Stimulated activated CD4-positive, alpha-beta T cell treated with anti-CD3 and anti-CD28 coated beads, TNF-alpha, amount 100 ng/mL, for 24 hours (primary cell): ENCODE measurements at places on chromosomes 5 and 9.

GRCh38 chr5:38997591-38997990, 76.6 kb downstream of the RICTOR start:
- DNase-seq, result no peak

DNA sequence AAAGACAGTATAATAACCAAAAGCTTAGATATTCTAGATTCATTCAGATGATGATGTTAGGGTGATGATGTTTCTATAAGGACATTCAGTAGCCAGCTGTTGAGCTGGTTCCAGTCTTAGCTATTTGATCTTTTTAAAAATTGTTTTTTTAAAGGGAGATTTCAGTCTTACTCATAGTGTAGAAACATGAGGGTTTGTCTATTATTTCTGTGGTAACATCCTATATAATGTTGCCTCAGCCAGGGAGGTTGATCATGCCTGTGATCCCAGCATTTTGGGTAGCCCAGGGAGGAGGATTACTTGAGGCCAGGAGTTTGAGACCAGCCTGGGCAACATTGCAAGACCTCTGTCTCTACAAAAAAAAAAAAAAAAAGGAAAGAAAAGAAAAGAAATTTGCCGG, 167.8 kb downstream of the DOCK2 start:
- DNase-seq, result no peak

- DNase-seq, result no peak
These were observed 555 bp upstream of the PCDHGC4 start for GRCh38 chr5:141484310-141484640.

DNA sequence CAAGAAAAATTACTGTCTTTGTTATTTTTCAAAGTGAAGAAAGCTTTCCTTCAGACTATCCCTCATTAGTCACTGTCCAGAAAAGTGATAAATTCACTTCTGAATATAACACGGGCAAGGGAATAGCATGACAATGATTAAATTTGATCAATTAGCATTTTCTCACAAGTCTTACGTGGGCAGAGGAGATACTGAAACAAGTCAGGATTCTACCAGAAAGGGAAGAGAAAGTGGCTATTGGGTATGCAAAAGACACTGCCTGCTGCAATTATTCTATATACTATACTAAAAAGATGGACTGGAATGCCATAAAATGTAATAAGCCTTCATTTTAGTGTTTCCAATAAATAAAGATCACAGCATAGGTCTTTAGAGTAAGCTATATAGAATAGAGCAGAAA, 7.4 kb downstream of the COX7C start:
- DNase-seq, result no peak

DNA sequence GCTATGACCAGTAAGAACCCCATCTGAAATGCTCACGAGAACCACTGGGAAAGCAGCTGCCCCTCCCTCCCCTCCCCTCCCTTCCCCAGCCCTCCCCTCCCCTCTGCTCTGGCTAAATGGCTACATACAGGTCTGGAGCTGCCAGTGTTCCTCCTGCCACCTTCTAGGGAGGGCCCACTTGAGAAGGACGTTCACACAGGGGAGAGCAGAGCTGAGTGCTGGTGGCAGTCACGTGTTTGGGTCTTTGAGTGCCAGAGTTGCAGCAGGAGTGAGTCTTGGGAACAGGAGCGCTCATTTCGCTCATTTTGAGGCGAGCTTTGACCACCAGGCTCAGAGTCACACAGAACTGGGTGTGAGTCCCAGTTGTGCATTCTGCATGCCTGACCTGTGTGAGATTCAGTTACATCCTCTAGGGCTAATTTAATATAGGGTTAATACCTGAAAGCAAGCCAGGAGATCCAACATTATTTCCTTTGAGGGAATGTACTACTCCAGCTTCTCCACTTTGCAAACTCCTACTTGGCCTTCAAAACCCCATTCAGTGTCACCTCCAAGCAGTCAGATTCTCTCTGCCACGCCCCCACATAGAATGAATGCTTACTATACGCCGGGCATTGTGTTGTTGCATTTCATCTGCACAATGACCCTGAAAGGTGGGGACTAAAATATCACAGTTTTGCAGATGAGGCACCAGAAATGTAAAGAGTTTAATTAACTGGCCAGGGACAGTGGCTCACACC, 25.1 kb downstream of the CPLX2 start:
- DNase-seq, result no peak

- DNase-seq, result no peak
These were observed 29.8 kb downstream of the WDR36 start for GRCh38 chr5:111121926-111122325.

- no peak for DNase-seq
These were observed 160.6 kb downstream of the NFIB start for GRCh38 chr9:14153310-14153720.

- DNase-seq, result no peak
These were observed 382.2 kb downstream of the ENC1 start for GRCh38 chr5:74258314-74258665.

GRCh38 chr9:36018891-36019720, 17.6 kb upstream of the RECK start:
- DNase-seq, result no peak

- no peak for DNase-seq
These were observed 142.7 kb downstream of the CACNA1B start for GRCh38 chr9:138020120-138020794.

GRCh38 chr5:84599964-84600363, 215.3 kb upstream of the EDIL3 start:
- DNase-seq, result no peak

DNA sequence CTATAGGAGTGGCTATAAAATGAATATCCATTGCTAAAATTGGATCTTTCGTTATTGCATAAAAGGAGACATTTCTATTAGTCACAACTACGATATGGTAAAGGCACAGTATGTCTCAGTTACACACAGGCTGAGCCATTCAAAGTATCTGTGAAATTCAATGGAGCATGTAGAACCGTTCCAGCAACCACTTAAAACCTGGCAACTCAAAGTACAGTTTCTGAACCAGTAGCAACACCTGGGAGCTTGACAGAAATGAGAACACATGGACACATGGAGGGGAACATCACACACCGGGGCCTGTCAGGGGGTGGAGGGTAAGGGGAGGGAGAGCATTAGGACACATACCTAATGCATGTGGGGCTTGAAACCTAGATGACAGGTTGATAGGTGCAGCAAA, 15.4 kb downstream of the POC5 start:
- no peak for DNase-seq

DNA sequence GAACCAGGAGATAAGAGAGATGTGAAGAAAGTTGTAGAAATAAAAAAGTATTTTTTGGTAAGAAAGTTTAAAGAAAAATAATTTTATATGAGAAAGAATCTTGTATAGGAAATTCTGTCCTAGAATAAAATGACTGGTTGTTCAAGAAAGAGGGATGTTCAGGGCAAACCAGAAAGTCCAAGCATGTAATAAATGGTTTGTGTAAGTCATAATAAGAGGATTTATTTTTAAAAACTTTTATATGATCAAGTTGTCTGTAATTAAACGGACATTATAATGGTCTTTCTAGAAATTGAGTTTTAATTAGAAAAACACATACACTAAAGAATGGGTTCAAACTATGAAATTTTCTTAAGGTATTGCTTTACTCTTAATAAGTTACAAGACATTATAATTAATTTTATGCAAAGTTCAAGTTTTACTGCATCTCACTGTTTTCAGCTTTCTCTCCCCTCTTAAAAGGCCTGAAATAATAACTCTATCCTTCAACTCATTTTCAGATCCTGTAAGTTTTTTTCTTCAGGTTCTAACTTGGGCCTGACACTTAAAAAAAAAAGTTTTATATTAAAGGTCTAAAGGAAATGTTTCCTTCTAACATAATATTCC, 56.1 kb upstream of the ZNF300 start:
- no peak for DNase-seq

DNA sequence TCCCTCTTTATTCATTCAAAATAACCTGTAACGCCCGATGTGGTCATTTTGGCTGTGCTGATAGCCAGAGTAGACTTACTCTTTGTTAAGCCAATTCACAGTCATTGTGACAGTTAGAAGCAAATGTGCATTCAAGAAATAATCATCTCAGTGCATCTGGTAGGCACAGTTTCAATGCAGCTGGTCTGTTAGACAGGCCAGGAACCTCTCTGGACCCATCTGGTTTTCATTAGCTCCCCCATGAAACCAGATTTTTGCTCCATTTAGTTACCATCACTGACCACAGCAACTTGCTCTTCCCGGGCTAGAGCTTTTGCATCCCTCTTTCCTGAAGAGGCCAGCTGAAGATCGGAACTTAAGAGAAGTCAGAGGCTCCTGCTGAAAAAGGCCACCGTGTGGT, 284.2 kb downstream of the NSG2 start:
- DNase-seq, result no peak

DNA sequence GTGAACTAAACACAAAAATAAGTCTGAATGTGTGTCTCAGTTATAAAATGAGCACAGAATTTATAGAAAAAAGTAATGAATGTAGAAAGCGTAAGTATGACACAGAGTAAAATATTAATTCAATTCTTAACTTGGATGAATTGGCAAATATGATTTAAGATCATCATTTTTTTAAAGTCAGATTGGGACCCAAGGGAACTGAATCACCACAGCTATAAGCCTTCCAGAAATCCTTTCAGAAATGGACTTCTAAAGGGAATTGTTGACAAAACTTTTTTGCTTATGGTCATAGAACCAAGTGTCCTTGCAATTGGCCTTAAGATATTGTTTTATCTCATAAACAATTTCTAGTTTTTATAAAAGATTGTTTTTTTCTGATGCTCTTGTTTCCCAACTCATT, 495.1 kb upstream of the DAB2 start:
- no peak for DNase-seq

DNA sequence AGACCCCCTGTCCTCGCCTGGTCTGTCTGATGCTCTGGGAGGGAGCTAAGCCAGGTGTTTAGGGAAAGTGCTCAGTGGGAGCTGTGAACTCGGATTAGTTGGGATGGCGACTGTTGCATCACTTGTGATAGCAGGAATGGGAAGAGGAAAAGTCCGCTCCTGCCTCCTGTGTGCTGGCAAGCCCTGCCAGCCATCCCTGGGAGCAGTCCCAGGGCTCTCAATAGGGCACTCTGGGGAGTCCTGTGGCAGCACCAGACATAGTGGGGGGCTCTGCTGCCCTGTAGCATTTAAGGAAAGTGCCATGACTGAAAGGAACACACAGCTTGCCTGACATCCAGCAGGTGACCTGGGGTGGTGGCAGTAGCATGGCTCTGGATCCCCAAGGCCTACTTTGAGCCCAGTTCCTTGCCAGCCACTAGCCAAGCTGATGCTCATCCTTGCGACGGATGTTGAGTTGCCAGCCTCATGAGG, 81.5 kb downstream of the AMBP start:
- no peak for DNase-seq

GRCh38 chr9:113770396-113770795, 105.7 kb upstream of the ZNF618 start:
- no peak for DNase-seq

DNA sequence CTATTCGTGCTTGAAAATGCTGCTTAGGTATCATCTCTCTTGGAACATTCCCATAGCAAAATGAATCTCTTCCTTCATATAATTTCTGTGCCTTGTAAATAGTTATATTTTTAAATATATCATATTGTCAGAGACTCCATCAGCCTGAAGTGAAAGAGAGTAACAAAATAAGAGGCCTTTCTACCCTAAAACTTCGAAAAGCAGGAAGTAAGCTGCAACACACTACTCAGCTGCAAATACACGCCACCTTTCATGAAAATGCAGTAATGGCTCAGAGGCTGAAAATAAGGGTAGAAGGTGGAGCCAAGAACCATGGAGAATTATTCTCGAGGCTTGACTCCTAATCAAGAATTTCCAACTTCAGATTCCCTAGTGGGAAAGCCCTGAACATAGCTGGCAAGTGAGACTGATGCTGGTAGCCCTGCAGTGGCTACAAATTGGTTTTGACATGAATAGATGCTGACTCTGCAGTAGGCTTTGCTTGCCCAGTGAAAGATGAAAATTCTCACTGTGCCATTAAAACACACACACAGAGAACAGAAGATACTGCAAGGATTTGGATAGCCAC, 30.2 kb upstream of the PTGER4 start:
- DNase-seq, result no peak

DNA sequence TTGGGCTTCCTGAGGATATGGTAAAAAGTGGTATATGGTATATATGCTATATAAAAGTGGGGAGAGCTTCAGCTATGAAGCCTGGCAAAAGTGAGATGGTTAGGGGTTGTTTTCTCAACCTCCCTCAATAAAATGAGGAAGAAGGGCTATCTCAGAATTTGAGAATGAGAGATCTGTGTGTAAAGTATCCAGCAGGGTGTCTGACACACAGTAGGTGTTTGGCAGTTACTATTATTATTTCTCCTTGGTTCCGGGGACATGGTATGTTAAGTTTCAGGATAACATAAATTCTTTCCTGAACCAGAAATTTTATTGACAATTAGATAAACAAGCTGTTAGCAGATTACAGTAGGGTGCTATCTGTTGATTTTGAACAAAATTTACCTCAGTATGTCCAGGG, 94.1 kb downstream of the DENND1A start:
- DNase-seq, result no peak

- no peak for DNase-seq
These were observed 461.3 kb downstream of the ENC1 start for GRCh38 chr5:74179179-74179578.

DNA sequence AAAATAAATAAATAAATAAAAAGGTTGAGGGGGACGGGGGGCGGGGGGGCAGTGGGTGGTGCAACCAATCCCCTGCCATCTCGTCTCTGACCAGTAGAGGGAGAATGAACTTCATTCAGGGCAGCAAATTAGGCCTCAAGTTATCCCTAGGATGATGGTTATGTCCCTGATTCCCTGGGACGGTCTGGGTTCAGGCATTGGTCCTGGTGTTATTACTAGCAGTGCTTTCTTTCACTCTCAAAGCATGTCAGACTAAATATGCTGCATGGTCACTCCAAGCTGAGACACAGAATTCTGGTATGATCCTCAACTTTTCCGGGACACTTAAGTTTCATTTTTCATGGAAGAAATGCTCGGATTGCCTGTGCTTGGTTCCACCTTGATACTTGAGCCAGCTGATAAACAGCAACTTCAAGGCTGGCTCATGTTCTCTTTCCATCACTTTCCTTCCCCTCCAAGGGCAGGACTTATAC, 59.4 kb downstream of the DAP start:
- no peak for DNase-seq

DNA sequence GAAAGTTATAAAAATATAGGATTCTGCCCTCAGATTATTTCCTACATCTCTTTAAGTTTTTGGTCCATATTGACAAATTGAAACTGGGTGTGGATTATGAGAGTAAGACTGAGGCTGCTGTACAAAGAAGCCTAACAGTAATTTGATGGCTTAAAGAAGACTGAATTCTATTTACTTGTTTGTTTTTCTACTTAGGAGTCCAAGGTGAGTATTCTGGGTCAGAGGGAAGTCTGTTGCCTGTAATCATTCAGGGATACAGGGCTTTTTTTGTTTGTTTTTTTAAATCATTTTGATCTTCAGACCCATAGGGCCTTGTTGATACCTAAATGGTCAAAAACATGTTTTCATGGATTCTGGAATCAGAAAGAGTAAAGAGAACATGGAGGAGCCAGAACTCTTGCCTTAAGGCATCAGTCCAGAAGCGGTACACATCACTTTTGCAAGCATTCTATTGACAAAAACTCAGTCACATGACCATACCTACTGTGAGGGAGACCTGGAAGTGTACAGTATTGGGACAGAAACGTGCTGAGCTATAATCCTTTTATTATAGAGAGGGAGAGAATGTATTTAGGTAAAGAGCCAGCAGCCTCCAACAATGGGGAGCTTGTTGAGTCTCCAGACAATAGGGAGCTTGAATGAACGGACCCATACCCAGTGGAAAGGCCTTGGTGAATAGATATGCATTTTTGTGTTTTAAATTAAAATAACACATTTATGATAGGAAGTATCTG, 102.7 kb downstream of the LRRC70 start:
- DNase-seq, result no peak

GRCh38 chr9:5375091-5375490, 35.4 kb upstream of the RLN1 start:
- peak; percentile 29 for DNase-seq
